ENCODE measurements at places on chromosomes 3 and 15.

- DNase-seq: peak; percentile 98
Observed at GRCh38 chr15:62928242-62928999, 114.1 kb upstream of the TPM1 start.

GRCh38 chr3:177196456-177197040 is 734 bp downstream of the TBL1XR1 start:
- DNase-seq: no peak

- no peak for DNase-seq
Observed at GRCh38 chr15:58221591-58222241, 83.5 kb downstream of the AQP9 start.

- DNase-seq: no peak
Observed at GRCh38 chr3:115999001-115999585, 375.8 kb downstream of the GAP43 start.

GRCh38 chr15:71109130-71109529 is 6.1 kb upstream of the THSD4 start:
- DNase-seq: no peak

GRCh38 chr3:111850537-111850936 is 8.5 kb upstream of the PHLDB2 start:
- DNase-seq: peak; percentile 79

DNA sequence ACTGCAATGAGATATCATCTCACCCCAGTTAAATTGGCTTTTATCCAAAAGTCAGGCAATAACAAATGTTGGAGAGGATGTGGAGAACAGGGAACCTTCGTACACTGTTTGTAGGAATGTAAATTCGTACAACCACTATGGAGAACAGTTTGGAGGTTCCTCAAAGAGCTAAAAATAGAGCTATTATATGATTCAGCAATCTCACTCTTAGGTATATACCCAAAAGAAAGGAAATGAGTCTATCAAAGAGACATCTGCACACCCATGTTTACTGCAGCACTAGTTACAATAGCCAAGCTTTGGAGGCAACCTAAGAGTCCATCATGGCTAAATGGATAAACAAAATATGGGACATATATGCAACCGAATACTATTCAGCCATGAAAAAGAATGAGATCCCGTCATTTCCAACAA is 68.0 kb upstream of the HES1 start:
- peak; percentile 89 for DNase-seq

- no peak for DNase-seq
Observed at GRCh38 chr3:125136515-125136914, 76.0 kb downstream of the SLC12A8 start.

- DNase-seq: no peak
Observed at GRCh38 chr3:125324341-125324740, 50.8 kb downstream of the ZNF148 start.

GRCh38 chr3:10292505-10293419 is at the start of gene GHRL:
Gene GHRL (minus strand): TSS chr3:10292947. CDS start chr3:10290180, 2,767 bp downstream.
- DNase-seq: no peak

GRCh38 chr15:68990231-68990991 is 24.1 kb upstream of the NOX5 start:
- DNase-seq: no peak

GRCh38 chr3:47323431-47324277 is 40.9 kb downstream of the KLHL18 start:
- DNase-seq: peak; percentile 68

- DNase-seq: peak; percentile 92
Observed at GRCh38 chr3:49351521-49352011, 6.6 kb downstream of the GPX1 start.

DNA sequence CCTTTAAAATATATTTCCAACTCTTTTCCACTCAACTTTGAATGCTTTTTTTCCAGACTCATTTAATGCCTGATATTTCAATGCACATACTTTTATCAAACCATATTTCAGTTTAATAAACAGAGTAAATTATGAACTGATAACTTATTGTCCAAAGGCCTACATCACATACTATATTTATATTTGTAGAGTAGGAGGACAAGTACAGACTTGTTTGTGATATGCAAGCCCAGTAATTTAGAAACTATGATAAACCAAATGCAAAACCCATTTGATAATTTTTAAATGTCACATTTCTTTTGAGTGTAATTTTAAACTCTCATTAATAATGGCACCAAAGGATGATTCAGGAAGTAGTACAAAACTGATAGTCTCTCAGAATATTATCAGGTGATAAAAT is 3.3 kb downstream of the RFX7 start:
- peak; percentile 70 for DNase-seq

GRCh38 chr15:89928421-89928820 is 15.7 kb upstream of the ARPIN start:
- DNase-seq: no peak

DNA sequence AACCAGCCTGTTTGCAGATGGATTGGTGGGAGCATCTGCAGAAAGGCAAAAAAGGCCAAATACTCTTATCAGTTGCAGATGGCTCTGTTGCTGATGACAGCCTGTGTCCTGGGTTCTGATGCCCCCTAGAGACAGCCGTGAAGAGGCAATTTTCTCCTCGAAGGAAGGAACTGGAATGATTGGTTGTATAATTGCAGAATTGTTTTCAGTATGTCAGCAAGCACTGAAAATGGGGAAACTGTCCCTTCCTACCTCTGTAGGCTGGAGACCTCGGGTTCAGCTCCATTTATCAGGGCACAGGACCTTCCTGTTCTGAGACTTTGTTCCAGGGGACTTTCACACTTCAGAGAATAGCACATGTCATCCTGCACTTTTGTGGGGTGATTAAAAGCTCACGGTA is 103.0 kb downstream of the PGPEP1L start:
- DNase-seq: peak; percentile 69

DNA sequence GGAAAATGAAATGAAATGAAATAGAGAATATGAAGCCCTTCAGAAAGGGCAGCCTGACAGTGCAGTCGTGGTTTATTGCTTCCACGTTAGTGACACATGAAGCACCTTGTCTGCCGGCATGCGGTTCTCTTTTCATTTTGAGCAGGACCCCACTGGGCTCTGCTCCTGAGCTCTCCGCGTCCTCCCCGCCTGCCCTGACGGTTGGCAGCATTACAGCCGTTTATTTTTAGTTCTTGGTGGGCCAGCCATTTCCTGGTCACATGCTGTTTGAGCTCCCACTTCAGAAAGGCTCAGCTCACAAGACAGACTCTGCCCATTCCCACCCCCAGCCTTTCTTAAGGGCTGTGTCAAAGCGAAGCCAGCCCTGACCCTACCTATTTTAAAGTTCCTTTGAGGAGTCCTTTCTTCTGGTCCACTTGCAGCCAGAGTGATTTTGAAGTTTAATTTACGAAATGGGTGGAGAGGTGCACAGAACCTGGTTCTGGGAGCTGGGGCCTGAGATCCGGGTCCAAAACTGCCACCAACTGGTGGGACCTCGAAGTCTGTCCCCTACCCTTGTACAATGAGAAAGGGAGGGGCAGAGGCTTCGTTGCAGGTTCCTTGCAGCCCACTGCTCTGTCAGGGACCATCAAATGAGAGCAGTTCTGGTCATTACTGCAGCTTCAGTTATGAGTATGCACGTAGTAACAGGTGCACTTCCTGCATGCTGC is 60.1 kb downstream of the MGLL start:
- DNase-seq: no peak

DNA sequence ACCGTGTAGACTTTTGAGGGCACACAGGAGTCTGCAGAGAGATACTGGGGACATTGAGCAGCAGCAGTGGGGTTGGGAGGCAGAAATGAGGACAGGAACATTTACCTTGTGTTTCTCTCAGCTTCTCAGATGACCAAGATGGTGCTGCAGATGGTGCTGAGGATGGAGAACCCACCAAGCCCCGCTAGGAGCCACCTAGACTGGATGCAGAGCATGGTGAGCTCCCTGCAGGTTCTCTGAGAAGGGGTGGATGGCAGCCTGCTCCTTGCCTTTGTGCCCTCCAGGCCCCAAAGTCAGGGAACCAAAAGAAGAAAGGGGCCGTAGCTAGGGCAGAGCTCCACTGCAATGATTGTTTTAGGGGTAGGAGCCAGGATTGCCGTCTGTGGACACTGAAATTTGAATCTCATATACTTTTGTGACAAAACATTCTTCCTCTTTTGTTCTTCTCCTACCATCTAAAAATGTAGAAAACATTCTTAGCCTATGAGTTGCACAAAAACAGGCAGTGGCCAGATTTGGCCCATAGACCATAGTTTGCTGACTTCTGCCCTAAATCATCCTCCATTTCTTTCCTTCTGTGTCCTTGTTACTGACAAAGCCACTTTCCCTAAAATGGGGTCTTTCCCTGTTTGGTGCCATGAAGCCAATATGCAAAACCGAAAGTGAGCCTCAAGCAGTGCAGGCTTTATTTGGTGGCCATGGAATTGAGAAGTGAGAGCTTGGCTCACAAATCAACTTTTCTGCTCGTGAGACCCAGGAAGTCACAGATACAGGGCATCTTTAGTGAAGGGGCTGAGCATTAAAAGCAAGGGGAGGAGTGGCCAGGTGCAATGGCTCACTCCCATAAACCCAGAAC is 11.9 kb upstream of the MUC20 start:
- DNase-seq: no peak

- DNase-seq: no peak
Observed at GRCh38 chr15:95329362-95329761, 1001.1 kb upstream of the NR2F2 start.
